ENCODE measurements at places on chromosomes 7 and 10.

GRCh38 chr7:25424113-25424512 lies 195.8 kb upstream of the NPVF start:
- DNase-seq, result no peak
- peaks cover 8% of the 10 kb centered on the region for H3K27me3 ChIP-seq
- H3K4me3 ChIP-seq, result no peak overlapping the region
- H3K36me3 ChIP-seq, result no peaks in the 10 kb centered on the region

DNA sequence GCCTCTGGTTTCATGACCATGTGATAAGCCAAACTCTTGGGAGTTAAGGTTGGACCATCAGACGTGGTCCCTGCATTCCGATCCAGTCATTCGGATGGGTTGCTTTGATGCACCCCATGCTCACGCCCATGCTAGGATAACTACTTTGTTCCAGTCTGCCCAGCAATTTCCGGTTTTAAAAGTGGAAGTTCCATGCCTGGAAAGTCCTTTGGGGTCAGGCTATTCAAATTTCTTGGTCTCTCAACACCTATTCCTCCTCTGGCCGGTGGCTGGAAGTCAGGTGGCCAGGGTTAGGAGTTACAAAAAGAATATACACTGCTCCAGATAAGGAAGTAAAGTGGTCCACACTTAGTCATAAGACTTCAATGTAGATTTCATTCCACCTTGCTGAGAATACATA lies 37.7 kb upstream of the HABP2 start:
- no peaks in the 10 kb centered on the region for H3K36me3 ChIP-seq
- H3K27me3 ChIP-seq, result peaks cover 18% of the 10 kb centered on the region
- no peak for DNase-seq

DNA sequence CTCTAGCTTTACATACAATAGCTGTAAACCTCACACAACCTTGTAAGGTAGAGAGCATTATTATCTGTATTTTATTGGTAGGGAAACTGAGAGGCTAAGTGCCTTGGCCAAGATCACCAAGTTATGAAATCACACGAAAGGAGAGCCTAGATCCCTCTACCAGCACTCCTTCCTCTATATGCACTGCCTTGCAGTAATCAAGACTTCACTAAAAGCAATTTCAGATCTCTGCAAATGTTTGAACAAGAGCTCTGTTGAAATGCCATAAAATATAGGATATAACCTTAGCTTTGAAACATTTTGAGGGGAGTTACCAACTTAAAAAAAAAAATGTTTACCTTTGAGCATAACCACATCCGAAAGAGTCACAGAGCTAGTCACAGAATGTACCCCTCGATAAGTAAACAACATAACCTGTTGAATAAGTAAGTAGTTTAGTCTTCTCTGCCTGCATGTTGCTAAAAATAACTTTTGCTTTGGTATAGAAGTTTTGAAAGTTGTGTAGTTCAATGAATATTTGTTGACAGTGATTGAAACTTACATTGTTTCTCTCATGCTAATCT lies 709.4 kb downstream of the AUTS2 start:
- peaks cover 13% of the 10 kb centered on the region for H3K4me1 ChIP-seq
- DNase-seq, result no peak
- H3K4me3 ChIP-seq, result no peak overlapping the region
- no peaks in the 10 kb centered on the region for H3K27me3 ChIP-seq
- no peak overlapping the region for H3K27ac ChIP-seq
- no peaks in the 10 kb centered on the region for H3K36me3 ChIP-seq

DNA sequence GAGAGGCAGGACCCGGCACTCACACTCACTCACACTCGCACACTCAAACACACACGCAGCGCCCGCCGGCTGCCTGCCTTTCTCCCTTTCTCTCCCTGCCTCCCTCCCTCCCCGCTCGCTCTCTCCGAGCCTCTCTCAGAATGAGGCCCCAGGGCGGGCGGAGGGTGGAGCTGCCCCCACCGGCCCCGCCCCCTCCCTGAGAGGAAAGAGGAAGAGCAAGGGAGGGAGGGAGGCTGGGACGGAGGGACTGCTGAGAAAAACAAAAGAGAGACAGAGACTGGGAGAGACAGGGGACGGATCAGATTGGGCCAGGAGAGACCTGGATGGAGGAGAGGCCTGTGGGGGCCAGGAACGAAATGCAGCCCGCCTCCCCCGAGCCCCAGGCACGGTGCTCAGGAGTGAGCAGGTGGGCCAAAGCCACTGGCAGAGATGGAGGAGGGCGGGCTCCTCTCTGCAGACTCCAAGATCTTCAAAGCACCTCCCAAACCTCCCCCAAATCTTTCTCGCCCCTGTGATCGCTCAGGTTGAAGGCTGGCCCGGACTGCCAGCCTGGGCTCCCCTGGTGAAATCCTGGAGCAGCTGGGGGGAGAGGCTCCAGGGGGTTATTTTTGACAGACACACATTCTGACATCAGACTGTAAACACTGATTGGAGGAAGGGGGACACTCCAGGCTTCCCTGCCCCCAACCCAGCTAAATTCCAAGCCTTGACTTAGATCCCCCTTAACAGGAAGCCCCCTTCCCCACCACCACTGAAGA lies 5.1 kb downstream of the LDB1 start:
- peak overlapping the region; percentile 41 for H3K4me3 ChIP-seq
- H3K27me3 ChIP-seq, result no peaks in the 10 kb centered on the region
- H3K27ac ChIP-seq, result peak overlapping the region; percentile 84

GRCh38 chr10:99555371-99555770 lies 22.6 kb downstream of the NKX2-3 start:
- no peaks in the 10 kb centered on the region for H3K4me1 ChIP-seq
- no peak overlapping the region for H3K4me3 ChIP-seq
- peaks cover 17% of the 10 kb centered on the region for H3K27me3 ChIP-seq

DNA sequence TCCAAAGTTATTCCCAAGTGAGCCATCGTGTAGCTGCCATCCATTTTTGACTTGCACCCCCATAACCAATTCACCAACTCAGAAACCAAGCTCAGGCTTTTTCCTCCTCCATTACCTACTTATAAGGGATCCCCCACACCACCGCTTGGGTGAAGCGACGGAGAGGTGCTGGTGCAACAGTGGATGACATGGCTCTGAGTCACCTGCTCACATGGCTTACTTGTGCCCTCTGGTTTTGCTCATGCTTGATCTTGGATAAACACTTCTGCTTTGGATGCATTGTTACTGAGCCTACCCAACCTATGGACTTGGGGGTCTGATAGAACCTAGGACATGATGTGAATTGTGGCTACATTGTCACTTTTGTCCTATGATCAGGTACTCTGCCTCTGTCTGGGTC lies 12.0 kb upstream of the AKR1B1 start:
- H3K27me3 ChIP-seq, result no peaks in the 10 kb centered on the region
- no peak overlapping the region for H3K27ac ChIP-seq

GRCh38 chr7:117809958-117810357 lies 63.3 kb downstream of the CTTNBP2 start:
- DNase-seq, result no peak
- H3K4me1 ChIP-seq, result no peaks in the 10 kb centered on the region
- no peak overlapping the region for H3K4me3 ChIP-seq
- H3K27me3 ChIP-seq, result peaks cover 7% of the 10 kb centered on the region
- no peaks in the 10 kb centered on the region for H3K36me3 ChIP-seq

- DNase-seq, result no peak
- peak within 1 kb of the TSS; percentile 84 for H3K27ac ChIP-seq
- peaks cover 64% of the 10 kb centered on the region for H3K4me1 ChIP-seq
Measured at GRCh38 chr10:132537684-132538001, at the start of gene INPP5A. TSS of gene INPP5A (plus strand) at chr10:132537787. CDS start at chr10:132538097, 310 bp downstream.

DNA sequence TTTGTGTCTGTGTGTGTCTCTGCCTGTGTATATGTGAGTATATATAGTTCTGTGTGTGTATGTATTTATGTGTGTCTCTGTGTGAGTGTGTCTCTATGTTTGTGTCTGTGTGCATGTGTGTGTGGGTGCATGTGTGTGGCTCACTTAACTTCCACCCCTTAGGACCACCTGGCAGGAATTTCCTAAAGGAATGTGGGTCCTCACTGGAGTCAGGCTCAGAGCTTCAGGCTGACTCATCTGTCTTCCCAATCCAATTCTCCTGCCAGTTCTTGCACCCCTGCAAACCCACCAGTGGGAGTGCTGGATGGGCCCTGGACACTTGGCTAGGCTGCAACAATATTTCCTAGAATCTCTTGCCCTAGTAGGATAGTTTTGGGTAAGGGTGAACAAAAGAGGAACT lies 70.2 kb upstream of the GRB10 start:
- H3K36me3 ChIP-seq, result no peaks in the 10 kb centered on the region
- no peak for DNase-seq
- H3K27ac ChIP-seq, result no peak overlapping the region
- peaks cover 4% of the 10 kb centered on the region for H3K27me3 ChIP-seq
- no peak overlapping the region for H3K4me3 ChIP-seq

DNA sequence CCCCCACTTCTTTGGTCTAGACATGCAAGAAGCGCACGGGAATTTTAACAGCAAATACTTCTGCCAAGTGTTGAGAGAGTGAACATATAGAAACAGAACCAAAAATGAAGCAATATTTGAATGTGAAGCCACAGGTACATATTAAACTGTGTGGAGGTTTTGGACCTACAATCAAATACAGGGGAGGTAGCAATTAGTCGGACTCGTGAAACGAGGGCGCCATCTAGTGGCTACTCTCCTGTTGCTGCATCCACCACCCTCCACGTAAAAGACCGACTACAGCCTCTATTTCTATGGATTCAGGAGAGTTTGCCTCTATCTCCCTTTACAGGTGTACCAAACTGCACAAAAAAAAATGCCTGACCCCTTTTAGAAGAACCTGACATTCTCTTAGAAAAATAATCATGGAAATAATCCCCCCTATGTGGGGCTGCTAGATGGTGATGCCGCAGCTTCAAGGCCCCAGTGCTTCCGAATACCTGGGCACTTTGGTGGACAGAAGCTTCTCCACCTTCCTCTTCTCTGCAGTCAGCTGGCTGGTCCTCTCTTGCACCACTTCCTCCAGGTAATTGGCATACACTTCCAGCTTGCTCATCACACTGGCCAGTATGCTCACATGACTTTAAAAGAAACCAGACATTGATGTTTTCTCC lies 31.7 kb downstream of the TECTB start:
- no peaks in the 10 kb centered on the region for H3K4me1 ChIP-seq
- no peaks in the 10 kb centered on the region for H3K36me3 ChIP-seq
- no peak overlapping the region for H3K4me3 ChIP-seq
- H3K27ac ChIP-seq, result no peak overlapping the region
- peaks cover 27% of the 10 kb centered on the region for H3K27me3 ChIP-seq
- DNase-seq, result peak; percentile 71

- H3K4me1 ChIP-seq, result no peaks in the 10 kb centered on the region
- no peak overlapping the region for H3K27ac ChIP-seq
- H3K36me3 ChIP-seq, result no peaks in the 10 kb centered on the region
- H3K27me3 ChIP-seq, result no peaks in the 10 kb centered on the region
- no peak overlapping the region for H3K4me3 ChIP-seq
Measured at GRCh38 chr10:23966504-23967051, 242.4 kb upstream of the KIAA1217 start.

DNA sequence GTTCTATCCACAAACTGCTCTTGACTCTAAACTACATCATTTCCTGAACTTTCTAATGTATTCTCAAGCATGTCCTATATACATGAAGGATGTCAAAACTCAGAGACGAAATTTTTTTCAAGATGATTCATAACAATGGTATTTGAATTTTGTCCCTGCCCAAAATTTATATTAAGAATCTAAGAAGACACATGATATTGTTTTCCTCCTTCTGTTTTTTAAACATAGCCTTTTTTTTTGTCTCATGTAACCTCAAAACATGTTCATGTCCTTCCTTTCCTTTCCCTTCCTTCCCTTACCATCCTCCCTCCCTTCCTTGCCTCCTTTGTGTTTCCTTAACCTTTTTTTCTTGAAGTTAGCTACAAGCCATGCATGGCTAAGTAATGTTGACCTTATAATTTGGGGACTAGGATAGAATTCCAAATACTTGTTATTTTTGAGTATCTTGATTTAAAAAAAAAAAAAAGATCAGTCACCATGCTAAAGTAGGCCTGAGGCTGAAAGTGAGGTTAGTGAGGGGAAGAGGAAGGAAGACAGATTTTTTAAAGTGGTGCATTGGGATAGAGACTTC lies 163.0 kb downstream of the SUGCT start:
- H3K4me1 ChIP-seq, result peaks cover 37% of the 10 kb centered on the region
- H3K36me3 ChIP-seq, result no peaks in the 10 kb centered on the region
- no peak for DNase-seq
- no peak overlapping the region for H3K4me3 ChIP-seq

DNA sequence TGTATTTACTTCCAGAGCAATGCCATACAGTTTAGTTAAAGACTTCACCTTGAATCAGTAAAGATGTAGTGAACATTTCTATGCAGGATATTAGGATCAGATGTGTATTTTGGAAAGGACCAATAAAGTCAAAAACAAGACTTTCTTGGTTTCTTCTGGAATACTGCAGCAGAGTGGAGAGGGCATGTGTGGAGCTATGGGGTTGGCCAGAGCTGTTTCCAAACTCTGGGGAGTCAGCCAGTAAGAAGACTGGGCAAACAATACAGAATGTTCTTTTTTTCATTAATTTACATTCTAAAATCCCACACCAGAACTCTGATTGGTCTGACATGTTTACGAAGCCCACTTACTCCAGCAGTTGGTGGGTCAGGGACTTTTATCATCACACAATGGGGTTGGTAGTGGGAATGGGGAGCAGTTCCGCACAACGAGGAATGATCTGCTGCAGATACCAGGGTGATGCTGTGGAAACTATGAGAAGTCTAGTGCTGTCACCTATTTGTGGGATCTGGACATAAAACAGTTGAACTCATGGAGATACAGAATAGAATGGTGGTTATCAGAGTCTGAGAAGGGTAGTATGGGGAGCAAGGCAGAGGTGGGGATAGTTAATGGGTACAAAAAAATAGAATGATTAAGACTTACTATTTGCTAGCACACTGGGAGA lies 267.7 kb downstream of the MALRD1 start:
- no peak for DNase-seq
- H3K36me3 ChIP-seq, result no peaks in the 10 kb centered on the region
- no peaks in the 10 kb centered on the region for H3K4me1 ChIP-seq

GRCh38 chr7:135957627-135958026 lies 19.5 kb downstream of the MTPN start:
- no peaks in the 10 kb centered on the region for H3K4me1 ChIP-seq
- no peak overlapping the region for H3K4me3 ChIP-seq
- no peaks in the 10 kb centered on the region for H3K27me3 ChIP-seq
- no peak overlapping the region for H3K27ac ChIP-seq
- peaks cover 20% of the 10 kb centered on the region for H3K36me3 ChIP-seq
- DNase-seq, result no peak

- H3K4me3 ChIP-seq, result no peak overlapping the region
- no peak for DNase-seq
- no peaks in the 10 kb centered on the region for H3K4me1 ChIP-seq
- peaks cover 44% of the 10 kb centered on the region for H3K36me3 ChIP-seq
Measured at GRCh38 chr7:37212051-37212450, 236.6 kb downstream of the ELMO1 start.

- no peak overlapping the region for H3K27ac ChIP-seq
- no peak overlapping the region for H3K4me3 ChIP-seq
- peaks cover 30% of the 10 kb centered on the region for H3K4me1 ChIP-seq
- no peaks in the 10 kb centered on the region for H3K27me3 ChIP-seq
- no peaks in the 10 kb centered on the region for H3K36me3 ChIP-seq
Measured at GRCh38 chr7:142298009-142298408, 40.2 kb upstream of the PRSS58 start.

All from DND-41 (cell line).